ENCODE measurements at places on chromosomes 13 and 19.
A peak's percentile ranks its signal among the peaks of the same experiment; 100 is the strongest.

DNA sequence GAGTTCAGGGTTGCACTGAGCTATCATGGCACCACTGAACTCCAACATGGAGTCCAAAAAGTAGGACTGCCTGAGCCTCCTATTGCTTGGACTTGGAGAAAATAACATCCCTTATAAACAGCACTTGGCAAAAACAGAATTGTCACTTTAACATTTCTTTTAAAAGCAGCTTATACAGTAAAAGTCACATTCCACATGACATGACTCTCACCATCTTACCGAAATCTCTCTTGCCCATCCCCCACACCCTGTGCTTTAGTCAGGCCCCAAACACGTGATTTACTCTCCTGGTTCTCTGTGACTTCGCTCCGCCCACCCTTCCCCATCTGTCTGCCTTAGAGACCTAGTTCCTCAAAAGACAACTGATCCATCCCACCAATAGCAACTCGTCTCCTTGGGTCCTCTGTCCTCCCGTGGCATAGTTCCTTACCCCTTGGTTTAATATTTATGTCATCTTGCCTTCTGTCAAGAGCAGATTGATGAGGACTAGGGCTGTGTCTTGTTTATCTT is 4.6 kb downstream of the SAFB start:
- peak; percentile 70 for DNase-seq

DNA sequence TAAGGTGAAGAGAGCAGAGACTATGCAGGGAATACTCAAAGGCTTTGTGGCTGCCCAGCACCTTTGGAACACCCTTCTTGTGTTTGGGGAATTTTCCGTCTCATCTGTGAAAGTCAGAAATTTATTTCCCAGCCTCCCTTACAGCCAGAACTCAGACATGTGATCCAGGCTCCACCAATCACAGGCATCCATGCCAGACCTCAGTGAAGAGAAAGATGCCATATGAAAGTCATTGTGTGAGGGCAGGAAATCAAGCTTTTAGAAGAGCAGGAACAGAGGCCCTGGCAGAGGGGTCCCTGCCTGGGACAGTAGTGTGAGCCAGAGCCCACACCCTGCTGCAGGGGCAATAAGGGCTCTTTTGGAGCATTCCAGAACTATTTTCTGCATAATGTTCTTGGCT is 12.1 kb downstream of the CCDC70 start:
- DNase-seq: no peak

- no peak for DNase-seq
Measured at GRCh38 chr13:53112522-53112921, 83.9 kb downstream of the OLFM4 start.

DNA sequence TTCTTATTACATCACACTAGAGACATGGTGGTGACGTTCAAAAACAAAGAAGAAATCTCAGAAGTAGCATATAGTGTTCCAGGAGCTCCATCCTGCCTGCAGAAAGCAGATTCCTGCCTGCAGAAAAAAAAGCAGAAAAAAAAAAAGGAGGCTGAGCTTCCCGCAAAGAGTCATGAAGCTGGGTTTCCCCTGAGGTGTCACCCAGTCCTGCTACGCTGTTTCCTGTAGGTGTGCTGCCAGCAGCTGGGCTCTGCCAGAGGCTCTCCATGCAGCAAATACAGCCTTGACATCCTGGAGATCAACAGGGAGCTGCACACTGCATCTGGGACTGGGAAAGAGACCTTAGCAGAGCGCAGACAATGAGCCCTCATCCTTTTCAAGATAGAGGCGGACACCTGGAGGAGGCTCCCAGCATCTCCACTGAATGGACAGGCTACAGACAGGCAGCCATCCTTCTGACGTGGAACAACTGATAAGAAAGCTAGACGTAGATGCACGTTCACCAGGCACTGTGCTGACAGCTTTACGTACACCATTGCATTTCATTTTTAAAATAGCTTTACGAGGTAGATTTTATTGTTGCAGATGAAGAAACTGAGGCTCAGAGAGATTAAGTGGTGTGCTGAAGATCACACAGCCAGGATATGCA is 350.9 kb downstream of the FOXO1 start:
- no peak for DNase-seq

DNA sequence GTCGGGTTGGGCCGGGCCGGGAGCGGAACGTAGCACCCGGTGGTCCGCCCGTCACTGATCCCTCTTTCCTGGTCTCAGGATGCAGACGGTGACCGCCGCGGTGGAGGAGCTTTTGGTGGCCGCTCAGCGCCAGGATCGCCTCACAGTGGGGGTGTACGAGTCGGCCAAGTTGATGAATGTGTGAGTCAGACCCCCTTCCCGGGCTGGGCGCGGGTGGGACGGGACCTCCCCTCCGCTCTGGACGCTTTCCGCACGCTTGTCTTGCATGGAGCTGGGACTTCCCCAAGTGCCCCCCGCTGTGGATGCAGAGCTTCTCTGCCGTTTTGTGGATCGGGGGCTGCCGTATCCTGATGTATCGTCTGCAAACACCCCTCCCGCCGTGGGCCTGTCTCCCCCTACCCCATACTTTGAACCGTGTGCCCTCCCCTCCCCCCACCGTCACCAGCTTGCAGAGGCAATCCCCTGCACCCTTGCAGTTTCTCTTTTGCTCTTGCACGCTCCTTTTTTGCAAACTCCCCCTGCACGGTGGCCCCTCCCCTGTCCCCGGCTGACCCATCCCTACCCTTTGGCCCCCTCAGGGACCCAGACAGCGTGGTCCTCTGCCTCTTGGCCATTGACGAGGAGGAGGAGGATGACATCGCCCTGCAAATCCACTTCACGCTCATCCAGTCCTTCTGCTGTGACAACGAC is 669 bp downstream of the GADD45B start:
- peak; percentile 62 for DNase-seq

DNA sequence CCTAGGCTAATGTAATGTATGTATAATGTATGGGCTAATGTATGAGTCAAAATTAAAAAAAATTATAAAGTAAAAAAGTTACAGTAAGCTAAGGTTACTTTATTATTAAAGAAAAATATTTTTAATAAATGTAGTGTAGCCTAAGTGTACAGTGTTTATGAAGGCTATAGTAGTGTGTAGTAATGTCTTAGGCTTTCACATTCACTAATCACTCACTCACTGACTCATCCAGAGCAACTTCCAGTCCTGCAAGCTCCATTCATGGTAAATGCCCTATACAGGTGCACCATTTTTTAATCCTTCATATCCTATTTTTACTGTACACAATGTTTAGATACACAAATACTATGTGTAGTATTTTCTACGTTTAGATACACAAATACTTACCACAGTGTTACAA is 1.8 kb upstream of the TMEM272 start:
- no peak for DNase-seq

DNA sequence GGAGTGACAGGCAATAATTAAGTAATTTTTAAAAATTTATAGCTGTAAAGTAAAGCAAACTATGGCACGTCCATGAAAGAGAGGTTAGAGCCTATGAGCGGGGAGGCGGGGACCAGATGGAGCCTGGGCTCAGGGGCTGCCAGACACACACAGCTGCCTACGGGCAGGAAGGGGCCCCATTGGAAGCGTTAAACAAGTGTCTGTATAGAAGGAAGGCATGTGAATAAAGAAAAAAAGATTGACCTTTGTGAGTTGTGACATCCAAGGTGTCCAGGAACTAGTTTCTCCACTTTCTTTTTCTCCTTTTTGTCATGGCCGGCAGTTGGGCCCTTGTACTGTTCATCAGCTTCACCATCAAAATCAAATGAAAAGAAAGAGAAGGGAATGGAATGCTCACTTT is 56.8 kb downstream of the LRCH1 start:
- no peak for DNase-seq

GRCh38 chr13:52926971-52927370 is 78.5 kb upstream of the PCDH8 start:
- no peak for DNase-seq

DNA sequence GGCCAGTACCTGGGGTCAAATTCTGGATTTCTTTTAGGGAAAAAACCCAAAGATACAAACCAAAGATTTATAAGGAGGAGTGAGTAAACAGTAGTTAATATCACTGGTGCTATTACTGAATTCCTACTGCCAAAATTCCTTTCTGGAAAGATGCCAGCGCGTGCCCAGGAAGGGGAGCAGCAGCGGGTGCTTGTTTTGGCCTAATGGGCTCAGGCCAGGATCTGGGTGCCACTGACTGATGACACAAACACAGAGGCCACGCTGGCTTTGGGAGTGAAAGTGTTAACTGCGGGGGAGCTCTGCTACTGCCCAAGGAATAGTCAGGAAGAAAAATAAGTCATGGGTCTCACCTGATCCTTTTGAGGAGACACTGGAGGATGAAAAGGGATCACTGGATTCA is 61.2 kb downstream of the KLF2 start:
- DNase-seq: no peak

GRCh38 chr13:31224963-31225559 is 25.3 kb downstream of the B3GLCT start:
- no peak for DNase-seq

- peak; percentile 64 for DNase-seq
Measured at GRCh38 chr19:8615813-8616596, 5.5 kb upstream of the ADAMTS10 start.

DNA sequence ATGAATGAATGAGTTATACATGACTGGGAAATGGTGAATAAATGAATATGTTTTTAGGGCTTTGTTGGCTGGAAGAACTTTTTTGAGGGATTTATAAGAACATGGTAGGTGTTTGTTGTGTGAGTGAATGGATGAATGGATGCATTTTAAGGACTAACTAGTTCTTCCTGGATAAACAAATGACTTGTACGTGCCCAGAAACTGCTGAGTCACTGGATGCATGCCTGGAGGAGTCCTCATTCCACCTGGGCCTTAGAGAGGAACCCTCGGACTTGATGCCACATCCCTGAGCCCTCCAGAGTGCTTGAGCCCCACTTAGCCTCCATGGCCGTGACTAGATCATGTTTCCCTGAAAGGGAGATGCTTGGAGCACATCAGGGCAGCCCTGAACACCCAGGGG is 153.4 kb downstream of the DPF1 start:
- DNase-seq: no peak

- no peak for DNase-seq
Measured at GRCh38 chr13:107291875-107292274, 723.9 kb upstream of the ARGLU1 start.

DNA sequence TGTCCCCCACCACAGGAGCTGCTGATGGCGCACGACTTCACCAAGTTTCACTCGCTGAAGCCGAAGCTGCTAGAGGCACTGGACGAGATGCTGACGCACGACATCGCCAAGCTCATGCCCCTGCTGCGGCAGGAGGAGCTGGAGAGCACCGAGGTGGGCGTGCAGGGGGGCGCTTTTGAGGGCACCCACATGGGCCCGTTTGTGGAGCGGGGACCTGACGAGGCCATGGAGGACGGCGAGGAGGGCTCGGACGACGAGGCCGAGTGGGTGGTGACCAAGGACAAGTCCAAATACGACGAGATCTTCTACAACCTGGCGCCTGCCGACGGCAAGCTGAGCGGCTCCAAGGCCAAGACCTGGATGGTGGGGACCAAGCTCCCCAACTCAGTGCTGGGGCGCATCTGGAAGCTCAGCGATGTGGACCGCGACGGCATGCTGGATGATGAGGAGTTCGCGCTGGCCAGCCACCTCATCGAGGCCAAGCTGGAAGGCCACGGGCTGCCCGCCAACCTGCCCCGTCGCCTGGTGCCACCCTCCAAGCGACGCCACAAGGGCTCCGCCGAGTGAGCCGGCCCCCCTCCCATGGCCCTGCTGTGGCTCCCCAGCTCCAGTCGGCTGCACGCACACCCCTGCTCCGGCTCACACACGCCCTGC is 4.4 kb upstream of the NOP53 start:
- DNase-seq: no peak

- no peak for DNase-seq
Measured at GRCh38 chr19:46935066-46935663, 74.4 kb downstream of the ARHGAP35 start.

DNA sequence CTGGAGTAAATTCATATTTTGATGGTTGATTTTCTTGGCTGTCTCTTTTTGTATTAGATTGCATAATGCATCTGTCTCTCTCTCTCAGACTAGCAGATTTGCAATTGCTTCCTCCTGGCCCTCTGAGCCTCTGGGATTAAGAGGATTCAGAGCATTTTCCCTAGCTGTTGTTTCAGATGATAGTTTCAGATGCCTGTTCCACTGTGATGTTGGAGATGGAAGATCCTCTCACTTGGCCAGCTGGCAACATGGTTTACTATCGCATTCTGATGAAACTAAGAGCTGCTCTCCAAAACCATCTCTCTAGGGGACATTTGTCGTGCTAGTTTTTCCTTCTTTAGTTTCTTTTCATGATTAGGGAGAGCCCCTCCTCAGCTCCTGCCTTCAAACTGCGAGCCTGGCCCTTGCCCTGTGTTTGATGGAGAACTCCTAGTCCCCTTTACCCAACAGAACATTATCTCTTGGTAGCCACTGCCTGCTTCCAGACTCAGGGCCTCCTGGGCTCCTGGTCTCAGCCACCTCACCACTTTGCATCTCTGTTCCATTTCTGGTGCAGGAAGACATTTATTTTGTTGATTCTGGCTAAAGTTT is 244.6 kb downstream of the B3GLCT start:
- DNase-seq: no peak

DNA sequence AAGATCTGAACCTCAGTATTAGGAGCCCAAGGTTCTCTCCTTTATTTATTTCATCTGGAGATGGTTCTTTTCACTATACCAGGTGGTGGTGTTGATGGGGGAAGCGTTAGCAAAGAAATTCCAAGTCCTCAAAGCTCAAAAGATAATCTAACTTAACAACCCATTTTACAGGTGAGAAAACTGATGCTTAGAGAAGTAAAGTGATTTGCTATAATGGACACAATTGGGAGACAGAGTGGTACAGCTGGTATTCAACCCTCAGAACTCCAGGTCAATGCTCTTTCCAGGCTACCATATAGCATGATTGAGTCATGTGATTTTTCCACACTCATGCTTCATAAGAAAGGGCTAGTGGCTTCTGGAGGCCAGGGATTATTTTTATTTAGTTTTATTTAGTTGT is 25.0 kb upstream of the URAD start:
- no peak for DNase-seq

- DNase-seq: no peak
Measured at GRCh38 chr19:13478576-13478975, 27.7 kb downstream of the CACNA1A start.

- no peak for DNase-seq
Measured at GRCh38 chr19:18795540-18795939, 4.4 kb upstream of the COMP start.

DNA sequence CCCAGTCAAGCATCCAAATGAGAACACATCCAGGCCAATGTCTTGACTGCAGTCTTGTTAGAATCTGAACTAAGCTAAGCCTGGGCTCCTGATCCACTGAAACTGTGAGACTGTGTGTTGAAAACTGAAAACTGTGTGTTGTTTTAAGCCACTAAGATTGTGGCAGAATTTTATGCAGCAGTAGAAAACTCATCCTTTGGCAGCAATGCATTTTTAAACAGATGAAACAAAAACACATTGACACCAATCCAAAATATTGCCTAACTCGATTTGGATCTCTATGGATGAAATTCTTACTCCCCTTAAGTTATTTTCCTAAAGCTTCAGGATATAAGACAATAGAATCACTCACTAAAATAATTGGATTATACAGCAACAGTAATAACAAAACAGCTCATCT is 202.3 kb upstream of the KLF12 start:
- no peak for DNase-seq

Measured in GM20000 (cell line).